Liver (tissue), 10 donors: ENCODE measurements at places on chromosomes 1 and 21.

- DNase-seq: no peak
Measured at GRCh38 chr1:212532469-212533147, 76.0 kb upstream of the ATF3 start.

- DNase-seq: no peak
Measured at GRCh38 chr1:235079443-235080296, 49.0 kb downstream of the TOMM20 start.

DNA sequence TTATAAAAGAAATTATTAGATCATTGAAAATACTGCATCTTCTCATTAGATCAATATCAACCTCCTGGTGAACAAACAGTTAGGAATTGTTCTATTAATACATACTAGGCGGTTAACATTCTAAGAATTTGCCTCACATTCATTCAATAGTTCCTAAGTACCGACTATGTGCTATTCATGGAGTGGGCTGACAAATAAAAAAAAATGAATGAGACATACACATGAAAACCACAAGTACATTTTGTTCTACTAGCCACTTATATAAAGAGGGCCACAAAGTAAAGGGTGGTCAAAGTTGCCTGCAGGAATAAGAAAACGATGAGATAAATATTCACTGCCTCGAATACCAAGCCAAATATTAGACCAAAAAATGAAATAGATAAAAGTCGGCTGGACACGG lies 294.4 kb downstream of the SDCCAG8 start:
- no peak for DNase-seq

DNA sequence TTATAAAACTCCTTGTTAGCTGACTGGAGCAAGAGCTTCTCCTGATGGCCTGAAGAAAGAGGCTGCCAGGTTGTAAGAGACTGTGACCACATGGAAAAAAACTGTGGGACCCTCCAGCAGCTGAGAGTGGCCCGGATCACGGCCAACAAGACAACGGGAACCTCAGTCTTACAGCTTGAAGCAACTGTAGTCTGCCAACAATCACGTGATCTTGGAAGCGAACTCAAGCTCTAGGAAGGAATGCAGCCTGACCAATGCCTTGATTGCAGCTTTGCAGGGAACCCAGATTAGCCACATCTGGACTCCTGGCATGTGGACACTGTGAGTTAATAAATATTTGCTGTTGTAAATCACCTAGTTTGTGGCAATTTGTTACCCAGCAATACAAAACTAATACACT lies 442.6 kb upstream of the PRMT6 start:
- DNase-seq: no peak

DNA sequence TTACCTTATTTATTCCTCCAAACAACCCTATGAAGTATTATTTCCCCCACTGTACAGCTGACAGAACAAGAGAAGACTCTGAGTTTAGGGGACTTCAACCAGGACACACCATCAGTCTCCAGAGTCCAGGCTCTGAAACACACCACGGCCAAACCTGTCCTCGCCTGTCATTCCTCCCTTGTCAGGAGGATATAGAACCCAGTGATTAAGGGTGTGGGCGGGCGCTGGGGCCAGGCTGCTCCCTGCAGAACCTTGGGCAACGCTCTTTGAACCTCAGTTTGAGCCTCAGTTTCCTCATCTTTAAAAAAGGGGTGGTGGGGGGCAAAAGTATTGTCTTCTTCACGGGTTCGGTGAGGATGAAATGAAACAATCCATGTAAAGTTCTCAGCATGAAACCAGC lies 9.4 kb upstream of the CEP85 start:
- DNase-seq: no peak

- DNase-seq: no peak
Measured at GRCh38 chr1:157230500-157230899, 92.3 kb upstream of the ETV3 start.

GRCh38 chr1:38997901-38998190 lies 6.8 kb downstream of the AKIRIN1 start:
- no peak for DNase-seq

DNA sequence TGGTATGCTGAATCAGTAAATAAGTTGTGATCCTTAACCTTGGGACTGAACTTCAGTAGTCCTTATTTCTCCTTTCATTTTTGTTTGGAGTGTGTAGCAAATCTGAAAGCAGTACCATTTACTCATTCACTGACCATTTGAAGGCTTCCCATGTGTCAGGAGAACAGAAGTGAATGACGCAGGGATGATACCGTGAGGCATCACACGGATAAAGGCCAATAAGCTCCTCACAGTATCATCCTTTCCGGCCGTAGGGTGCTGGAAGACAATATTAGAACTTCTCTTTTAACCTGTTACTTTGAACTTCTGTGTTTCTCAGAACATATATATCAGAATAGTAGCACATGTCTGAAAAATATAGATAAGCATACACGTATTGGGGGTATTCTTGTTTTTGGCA lies 21.3 kb downstream of the BACH1 start:
- no peak for DNase-seq

GRCh38 chr1:201376464-201377374 lies 761 bp downstream of the TNNT2 start:
- no peak for DNase-seq

DNA sequence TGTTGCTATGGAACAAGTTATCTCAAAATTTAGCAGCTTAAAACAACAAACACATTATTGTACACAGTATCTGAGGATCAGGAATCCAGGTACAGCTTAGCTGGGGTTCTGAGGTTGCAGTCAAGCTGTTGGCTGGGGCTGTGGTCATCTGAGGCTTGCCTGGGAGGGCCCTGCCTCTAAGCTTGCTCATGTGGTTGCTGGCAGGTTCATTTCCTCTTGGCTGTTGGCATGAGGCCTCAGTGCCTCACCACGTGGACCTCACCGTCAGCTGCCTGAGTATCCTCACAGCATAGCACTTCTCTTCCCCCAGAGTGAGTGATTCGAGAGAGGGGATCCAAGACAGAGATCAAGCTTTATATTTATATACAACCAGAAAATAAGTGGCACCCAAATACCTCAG lies 18.6 kb downstream of the NTPCR start:
- DNase-seq: no peak

- no peak for DNase-seq
Measured at GRCh38 chr1:246532519-246532918, 25.4 kb upstream of the SMYD3 start.

DNA sequence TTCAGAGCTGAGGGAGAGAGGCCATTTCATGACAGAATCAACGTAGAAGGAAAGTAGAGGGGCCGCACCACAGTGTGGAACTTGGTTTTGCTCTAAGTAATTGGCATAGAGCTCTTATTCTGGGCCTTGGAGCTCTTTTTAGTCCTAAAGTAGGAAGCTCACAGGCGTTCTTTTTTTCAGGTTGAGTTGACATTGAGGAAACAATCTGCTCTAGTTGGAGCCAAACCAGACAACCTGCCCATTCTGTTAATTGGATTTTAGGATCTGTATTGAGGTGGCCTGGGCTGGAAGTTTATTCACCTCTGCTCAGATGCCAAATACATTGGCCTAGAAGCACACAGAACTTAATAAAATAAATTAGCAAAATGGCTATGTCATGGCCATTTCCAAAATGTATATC lies 1093.9 kb downstream of the ADGRL2 start:
- DNase-seq: no peak

DNA sequence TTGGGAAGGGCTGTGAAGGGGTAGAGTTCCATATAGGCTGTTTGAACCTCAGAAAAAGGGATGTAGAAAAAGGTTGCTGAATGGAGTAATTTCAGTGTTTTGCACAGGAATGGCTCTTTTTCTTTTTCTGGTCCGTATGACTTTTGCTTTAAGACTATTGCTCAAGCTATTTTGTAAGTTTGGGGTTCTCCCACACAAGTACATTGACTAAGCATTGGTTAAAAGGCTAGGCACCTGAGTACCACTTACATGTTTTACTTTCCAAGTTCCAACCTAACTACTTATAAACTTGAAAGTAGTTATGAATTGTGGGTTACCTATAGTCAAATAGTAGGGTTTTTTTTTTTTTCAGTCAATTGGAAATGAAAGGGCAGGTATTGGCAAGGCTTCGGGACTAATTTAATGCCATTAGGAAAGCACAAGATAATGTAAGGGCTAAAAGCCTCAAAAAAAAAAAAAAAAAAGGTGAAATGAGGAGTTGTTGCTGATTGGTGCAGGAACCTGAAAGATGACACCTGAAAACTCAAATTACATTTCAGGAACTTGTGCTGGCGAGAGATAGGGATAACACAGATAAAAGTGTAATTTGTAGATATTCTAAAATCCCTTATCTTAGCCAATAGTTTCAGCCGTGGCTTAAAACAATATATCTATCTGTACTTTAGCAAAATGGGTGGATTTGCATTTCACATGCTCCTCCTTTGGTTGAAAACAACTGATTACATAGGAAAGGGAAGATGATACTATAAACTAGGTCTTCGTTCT lies 209.5 kb downstream of the RPS6KC1 start:
- no peak for DNase-seq

- no peak for DNase-seq
Measured at GRCh38 chr1:9901148-9902059, 8.7 kb downstream of the CTNNBIP1 start.

DNA sequence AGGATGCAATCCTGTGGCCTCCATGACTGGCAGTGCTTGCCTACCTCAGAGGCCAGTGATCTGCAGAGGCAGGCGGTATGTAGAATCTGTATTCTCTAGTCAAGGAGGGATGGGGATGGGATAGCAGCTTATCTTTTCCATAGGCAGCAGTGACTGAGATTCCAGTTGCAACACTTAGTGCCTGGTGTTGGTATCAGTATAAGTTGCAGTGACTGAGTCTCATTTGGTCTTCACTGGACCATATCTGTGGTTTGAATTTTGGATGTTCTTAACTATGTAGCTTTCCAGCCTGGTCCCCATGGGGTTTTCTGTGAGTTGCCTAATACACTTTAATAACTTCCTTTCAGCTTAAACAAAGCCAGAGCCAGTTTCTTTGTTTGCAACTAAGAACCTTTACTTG lies 16.5 kb downstream of the DYRK1A start:
- no peak for DNase-seq

- DNase-seq: no peak
Measured at GRCh38 chr1:13722808-13723360, 22.9 kb downstream of the PRDM2 start.

DNA sequence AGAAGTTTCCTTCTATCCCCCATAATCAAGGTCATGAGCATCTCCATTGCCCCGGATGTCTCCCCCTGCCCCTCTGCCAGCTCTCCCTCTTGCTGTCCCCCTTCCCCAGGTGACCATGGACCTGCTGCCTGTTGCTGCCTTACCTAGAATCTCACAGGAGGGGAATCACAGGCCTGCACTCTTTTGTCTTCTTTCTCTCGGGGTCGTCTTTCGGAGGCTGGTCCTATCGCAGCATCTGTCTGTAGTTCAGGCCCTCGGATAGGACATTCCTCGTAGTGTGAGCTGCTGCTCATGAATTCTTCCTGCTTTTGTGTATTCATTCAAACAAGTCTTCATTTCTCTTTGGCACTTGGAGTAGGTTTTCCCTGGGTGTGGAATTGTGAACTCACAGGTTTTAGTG lies 39.9 kb upstream of the ACTRT2 start:
- no peak for DNase-seq

DNA sequence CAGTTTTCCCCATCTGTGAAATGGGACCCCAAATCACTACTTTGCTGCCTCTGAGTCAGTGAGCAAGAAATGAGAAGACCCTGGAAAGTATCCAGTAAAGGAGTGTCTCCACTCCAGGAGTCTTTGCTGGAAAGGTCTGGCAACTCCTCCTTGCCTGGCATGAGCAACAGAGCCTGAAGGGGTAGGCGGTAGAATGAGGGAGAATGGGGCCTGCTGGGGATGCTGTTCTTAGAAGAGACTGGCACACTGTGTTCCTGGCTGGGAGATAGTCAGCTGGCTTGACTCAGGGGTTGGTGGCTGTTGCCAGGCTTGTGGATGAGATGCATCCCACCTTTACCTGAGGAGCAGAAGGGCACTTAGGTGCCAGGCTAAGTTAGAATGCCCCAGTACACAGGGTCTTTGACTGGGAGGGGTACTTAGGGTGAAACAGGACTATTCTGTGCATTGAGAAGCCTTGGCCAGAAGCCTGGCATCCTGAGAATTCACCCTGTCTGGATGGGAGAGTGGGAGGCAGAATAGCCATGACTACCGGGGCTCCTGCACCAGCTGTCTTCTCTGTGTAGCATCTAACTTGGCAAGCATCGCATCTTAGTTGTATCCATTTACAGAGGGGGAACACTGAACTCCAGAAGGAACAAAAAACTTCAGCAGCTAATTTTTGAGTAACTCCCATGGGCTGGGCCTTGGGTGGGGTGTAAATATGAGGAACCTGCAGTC lies 2.5 kb downstream of the MFSD2A start:
- DNase-seq: no peak

GRCh38 chr1:45272913-45273371 lies 53.8 kb upstream of the HPDL start:
- no peak for DNase-seq

DNA sequence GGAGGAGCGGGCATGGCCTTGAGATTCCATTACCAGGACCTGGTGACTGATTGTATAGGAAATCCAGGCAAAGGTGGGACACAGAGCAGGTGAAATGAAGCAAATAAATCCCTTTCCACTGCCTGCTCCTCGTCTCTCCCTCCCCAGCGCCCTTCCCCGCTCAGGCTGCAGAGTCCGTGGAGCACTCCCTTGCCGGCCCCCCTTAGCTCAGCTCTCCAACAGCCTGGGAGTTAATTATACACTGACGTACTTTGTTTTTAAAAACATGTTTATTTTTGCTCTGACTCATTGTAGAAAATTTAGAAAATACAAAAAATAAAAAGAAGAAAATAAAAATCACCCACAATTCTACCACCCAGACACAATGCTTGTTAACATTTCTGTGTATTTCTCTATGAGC lies 61.7 kb downstream of the LGR6 start:
- DNase-seq: no peak

- peak; percentile 65 for DNase-seq
Measured at GRCh38 chr1:154975409-154976059, 1.1 kb downstream of the CKS1B start.

- DNase-seq: no peak
Measured at GRCh38 chr1:167093846-167094516, at the start of gene STYXL2. Gene STYXL2, plus strand, starts transcription at chr1:167094075. Its CDS starts 775 bp downstream, at chr1:167094850.

GRCh38 chr1:75707191-75707590 lies 17.3 kb upstream of the ACADM start:
- DNase-seq: no peak

DNA sequence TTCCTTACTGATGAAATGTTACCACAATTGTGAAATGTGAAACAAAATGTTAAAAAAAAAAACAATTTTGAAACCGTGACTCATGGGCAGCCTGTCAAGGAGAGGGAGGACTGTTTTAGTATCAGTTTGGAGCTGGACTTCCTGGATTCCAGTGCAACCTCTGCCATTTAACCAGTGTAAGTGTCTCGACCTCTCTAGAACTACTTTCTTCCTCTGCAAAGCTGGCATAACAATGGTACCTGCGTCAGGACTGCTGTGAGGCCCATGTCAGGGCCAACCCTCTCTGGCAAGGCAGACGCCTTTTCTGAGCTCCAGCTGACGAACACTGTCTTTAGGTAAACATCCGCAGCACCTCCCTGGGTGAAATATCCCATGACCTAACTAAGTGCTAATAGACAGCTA lies 20.9 kb downstream of the URB1 start:
- no peak for DNase-seq

GRCh38 chr21:34115160-34115559 lies 41.8 kb downstream of the MRPS6 start:
- no peak for DNase-seq

GRCh38 chr21:42537106-42537742 lies 23.6 kb downstream of the SLC37A1 start:
- no peak for DNase-seq
